ENCODE measurements at places on chromosomes 3 and 15.
A peak's percentile ranks its signal among the peaks of the same experiment; 100 is the strongest.

DNA sequence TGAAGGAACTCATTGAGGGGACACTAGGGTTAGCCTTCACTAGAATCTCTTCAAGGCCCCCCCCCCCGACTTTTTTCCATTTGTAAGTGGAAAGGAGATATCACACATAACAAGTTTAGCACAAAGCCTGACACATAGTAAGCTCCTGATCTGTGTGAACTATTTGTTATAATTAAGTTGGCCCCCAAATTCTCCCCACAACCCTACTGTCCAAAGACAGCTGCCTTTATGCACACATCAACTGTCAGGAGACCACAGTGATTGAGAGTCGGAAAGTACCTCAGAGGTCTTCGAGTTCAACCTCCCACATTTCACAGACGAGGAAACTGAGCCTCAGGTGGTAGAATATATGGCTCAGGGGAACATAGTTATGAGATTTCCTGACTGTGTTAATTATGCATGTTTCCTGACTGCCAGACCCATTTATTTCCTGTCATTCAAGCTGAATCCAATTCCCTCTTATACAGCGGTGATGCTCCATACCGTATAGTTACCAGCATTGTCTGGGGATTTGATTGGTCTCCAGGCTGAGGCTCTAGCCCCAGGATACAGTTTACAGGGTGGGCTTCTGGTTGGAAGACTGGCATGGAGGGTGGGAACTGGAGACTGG, 227.4 kb upstream of the CMC1 start:
- DNase-seq: no peak

DNA sequence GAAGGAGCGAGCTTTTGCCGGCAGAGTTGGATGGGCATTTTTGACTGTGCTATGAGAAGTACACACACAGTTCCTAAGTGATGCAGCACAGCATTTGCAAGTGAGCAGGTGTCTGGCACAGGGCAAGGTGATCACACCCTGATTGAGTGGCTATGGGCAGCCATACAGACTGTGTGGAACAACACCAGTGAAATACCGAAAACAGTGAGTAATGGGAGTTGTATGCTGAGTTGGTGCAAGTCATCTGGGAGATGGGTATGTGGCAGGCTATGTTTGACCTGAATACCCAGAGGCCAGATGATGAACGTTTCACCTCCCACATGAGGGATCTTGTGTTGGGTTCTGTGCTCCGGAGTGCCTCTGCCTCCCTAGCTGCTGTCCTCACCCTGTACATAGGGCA, 53.5 kb upstream of the TIPARP start:
- no peak for DNase-seq

DNA sequence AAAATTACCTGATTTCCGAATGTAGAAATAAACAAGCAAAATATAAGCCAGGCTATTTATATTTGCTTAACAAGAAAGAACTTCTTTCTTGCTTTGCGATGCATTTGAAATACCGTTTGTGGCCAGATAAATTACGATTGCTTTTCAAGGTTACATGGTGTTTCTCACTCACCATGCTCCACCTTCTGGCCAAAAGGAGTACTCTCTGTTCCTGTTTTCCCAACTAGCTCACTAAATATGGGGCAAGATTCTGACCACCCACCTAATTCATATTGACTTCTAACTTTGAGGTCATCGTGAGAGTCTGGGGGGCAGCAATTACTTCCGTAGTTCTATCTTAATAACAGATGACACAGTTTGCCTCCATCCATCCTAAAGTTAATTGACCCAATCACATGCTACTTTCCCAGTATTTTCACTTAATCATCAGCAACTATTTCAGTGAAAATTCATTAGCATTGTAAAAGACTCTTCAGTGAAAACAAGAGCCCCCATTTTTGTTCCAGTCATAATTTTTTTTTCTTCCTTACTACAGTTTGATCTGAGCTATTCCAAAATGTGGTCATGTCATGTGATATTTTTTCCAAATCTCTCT, 25.9 kb downstream of the ACP3 start:
- peak; percentile 82 for DNase-seq

DNA sequence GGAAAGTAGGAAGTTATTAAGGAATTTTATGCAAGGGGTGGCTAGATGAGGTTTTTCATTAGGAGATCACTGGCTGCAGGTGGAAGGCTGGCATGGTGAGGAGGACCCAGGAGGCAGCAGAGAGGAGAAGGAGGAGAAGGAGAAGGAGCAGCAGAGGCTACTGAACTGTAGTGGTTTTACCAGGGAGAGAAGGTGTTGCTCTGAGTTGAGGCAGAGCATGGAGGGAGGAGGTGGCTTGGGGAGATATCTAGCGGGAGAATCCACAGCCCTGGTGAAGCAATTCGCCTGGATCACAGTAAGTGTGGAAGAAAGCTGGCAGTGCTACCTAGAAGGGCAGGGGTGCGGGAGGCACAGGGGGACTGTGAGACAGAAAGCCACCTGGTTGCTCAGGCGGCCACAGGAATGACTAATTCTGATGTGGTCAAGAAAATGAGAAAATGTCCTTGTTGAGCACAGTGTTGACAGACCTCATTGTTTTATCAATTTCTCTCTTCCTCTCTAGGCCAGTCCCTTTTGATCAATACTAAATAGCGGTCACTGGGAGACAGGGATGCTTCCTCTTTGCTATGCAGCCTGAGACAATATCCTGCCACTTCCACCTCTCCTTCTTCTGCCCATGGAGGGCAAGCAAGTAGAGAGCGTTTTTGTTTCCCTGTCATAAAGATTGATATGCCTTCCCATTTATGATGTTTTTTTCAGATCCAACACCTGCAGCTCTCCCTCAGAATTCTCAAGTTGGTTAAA, 94.6 kb downstream of the EEFSEC start:
- no peak for DNase-seq

- DNase-seq: no peak
Observed at GRCh38 chr3:48372377-48372770, 355 bp downstream of the FBXW12 start.
